ENCODE measurements at places on chromosomes 7 and 10.
A peak's percentile ranks its signal among the peaks of the same experiment; 100 is the strongest.

DNA sequence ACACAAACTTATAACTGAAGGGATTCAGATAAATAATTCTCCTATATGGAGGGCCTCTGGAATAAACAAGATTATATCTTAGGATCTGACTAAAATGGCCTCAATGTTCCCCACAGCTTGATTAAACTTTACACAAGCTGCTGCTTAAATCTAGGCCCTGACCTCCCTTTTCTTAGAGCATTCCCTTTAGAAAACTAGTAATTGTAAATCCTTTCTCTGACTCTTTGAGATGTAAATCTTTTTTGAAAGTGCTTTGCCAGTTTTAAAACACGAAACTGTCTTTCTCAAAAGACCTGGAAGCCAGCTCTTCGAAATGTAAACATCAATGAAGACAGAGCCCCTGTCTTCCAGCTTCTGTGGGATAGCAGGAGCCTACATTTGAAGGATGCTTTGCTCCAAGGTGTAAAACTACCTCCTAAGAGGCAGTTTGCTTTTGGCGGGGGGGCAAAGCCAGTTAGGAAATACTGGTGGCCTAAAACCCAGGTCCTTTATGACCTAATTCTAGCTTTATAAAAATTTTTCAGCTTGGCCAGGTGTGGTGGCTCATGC is 758.7 kb downstream of the CNTNAP2 start:
- no peak for DNase-seq

- DNase-seq: peak; percentile 59
Observed at GRCh38 chr7:141460781-141461715, 90.2 kb upstream of the AGK start.

GRCh38 chr7:30080818-30081217 is 52.6 kb downstream of the PLEKHA8 start:
- DNase-seq: no peak

DNA sequence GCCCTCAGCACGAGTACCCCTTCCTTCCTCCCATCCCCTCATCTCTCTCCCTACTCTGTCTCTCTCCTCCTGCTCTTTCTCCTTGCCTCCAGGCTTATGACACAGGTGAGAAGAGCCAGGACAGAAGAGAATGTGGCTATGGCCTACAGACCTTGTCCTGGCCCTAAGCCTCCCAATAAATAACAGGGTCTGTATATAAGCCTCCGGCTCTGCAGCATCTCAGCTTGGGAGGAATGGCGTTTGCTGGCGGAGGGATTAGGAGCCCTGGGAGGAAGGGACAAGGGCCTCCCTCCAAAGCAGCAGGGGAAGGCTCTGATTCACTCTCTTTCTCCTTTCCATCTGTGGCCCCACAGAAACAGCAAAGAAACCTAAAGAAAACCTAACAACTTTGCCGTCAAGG is 45.8 kb downstream of the COL13A1 start:
- no peak for DNase-seq

- no peak for DNase-seq
Observed at GRCh38 chr10:124003481-124003870, 89.9 kb downstream of the CHST15 start.

All from nucleus accumbens (tissue), 56 donors.